ENCODE measurements at places on chromosomes 2 and 18. TPM values are rescaled to one million over a fixed set of nuclear protein-coding genes. Genes with fewer than 3 reads are reported as not detected.

DNA sequence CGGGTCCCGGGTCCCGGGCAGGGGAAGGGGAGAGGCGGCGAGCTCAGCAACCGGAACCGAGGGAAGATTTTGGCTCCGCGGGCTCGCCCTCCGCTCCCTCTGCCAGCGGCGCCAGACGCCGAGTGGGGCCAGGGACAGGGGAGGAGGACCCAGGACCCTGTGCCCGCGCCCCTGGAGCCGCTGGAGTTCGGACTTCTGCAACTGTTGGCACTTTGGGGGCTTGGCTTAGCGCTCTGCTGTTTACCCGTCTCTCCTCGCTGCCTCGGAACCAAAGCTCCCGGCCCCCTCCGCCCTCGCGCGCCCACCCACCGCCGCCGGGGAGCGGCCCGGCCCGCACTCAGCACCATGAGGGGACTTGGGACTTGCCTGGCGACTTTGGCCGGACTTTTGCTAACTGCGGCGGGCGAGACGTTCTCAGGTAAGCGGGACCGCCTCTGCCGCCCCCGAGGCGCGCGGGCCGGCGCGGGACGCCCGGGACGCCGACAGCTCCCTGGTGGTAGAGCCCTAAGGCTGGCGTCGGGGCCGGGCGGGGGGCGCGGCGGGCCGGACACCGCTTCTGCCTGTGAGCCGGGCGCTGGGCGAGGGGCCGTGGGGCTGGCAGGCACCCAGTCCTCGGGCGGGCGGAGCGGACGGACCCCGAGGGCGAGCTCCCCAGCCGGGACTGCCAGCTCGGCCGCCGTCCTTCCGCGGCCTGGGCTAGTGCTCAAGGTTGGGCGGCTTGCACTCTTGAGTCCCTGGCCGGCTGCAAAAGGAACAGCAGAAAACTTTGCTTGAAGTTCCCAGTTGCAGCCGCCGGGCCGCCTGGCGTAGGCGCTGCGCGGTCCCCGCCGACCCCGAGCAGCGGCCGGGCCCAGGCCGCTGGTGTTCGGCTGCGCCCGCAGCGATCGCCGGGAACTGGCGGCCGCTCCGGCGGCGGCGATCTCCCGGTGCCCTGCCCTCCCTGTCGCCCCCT, 634 bp downstream of the PTPRM start:
- peak overlapping the region; percentile 100 for H3K27ac ChIP-seq
- DNase-seq = peak; percentile 48
- peaks cover 84% of the 10 kb centered on the region for H3K4me1 ChIP-seq
- no peaks in the 10 kb centered on the region for H3K36me3 ChIP-seq
- no peaks in the 10 kb centered on the region for H3K27me3 ChIP-seq

DNA sequence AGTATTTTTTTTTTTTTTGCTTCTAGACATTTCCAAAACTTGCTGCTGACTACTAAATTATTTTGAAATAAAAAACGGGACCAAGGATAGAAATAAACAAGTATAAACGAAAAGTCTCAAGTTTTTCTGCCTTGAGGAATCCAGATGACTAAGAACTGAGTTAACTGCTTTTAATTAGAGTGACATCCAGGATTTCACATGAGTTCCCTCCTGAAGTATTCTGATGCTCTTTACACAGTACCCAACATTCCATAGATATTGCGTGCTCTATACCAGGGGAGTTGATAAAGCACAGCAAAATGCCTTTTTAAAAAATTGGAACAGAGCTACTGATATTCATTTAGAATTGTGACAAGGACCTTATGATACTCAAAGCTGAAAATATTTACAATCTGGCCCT, 618.0 kb downstream of the CCDC85A start:
- no peaks in the 10 kb centered on the region for H3K27me3 ChIP-seq
- H3K4me1 ChIP-seq = no peaks in the 10 kb centered on the region
- DNase-seq = no peak

GRCh38 chr2:138504546-138505235, 3.1 kb downstream of the SPOPL start:
- H3K27me3 ChIP-seq = no peaks in the 10 kb centered on the region
- H3K27ac ChIP-seq = peak overlapping the region; percentile 4
- no peaks in the 10 kb centered on the region for H3K36me3 ChIP-seq
- peak overlapping the region; percentile 96 for H3K4me3 ChIP-seq
- no peak for DNase-seq

GRCh38 chr2:118667964-118668363, 179.5 kb downstream of the EN1 start:
- DNase-seq = no peak
- no peaks in the 10 kb centered on the region for H3K36me3 ChIP-seq
- H3K27me3 ChIP-seq = peaks cover 25% of the 10 kb centered on the region
- H3K4me3 ChIP-seq = no peak overlapping the region

DNA sequence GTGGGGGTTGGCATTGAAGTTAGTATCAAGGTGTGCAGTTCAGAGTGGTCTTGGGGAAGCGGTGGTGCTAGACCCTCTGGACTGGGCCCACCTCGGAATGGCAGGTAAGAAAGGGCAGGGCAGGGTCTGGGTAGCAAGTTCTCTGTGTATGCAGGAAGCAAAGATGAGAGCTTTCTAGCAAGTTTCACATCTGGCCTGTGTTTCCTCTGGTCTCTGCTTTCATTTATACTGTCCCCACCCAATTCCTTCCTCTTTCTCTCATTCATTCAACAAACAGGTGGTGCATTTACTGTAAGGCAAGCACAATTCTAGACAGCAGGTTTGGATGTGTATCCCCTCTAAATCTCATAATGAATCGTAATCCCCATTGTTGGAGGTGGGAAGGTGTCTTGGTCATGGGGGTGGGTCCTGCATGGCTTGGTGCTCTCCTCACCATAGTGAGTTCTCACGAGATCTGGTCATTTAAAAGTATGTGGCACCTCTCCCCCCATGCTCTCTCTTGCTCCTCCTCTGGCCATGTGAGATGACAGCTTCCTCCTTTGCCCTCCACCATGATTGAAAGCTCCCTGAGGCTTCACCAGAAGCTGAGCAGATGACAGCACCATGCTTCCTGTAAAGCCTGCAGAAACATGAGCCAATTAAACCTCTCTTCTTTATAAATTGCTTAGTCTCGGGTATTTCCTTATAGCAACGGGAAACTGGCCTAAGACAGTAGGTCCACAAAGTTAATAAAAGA, 51.8 kb downstream of the PKDCC start:
- H3K27ac ChIP-seq = peak overlapping the region; percentile 71
- no peaks in the 10 kb centered on the region for H3K27me3 ChIP-seq
- DNase-seq = no peak
- no peak overlapping the region for H3K4me3 ChIP-seq

GRCh38 chr2:229852565-229852964, 69.2 kb downstream of the TRIP12 start:
- H3K4me1 ChIP-seq = peaks cover 76% of the 10 kb centered on the region
- no peak overlapping the region for H3K4me3 ChIP-seq
- DNase-seq = no peak
- H3K36me3 ChIP-seq = peaks cover 19% of the 10 kb centered on the region
- H3K27ac ChIP-seq = peak overlapping the region; percentile 58
- H3K27me3 ChIP-seq = no peaks in the 10 kb centered on the region

The MOCOS gene
- total RNA-seq = 0.33 TPM

DNA sequence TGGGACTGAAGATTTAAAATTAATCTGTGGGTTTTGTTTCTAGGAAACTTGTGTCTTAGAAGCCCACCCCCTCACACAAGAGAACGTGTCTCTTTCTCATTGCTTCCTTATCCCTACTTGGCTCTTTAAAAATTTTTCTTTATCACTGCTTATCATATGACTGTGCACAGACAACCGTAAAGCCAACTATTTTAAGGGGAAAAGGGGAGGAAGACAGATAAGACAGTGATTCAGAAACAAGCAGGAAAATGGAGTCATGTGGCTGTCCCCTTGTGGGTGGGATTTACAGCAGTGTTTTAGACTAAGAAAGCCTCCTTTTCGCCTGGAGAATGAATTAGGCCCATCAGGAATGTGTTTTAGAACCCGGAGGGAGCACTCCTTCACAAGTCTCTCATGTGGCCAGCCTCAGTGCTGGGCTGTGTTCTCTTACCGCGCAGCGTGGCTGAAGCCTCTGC, 17.6 kb downstream of the PRKCE start:
- no peaks in the 10 kb centered on the region for H3K27me3 ChIP-seq
- peak overlapping the region; percentile 57 for H3K27ac ChIP-seq
- H3K36me3 ChIP-seq = no peaks in the 10 kb centered on the region
- H3K4me3 ChIP-seq = no peak overlapping the region
- DNase-seq = no peak
- peaks cover 21% of the 10 kb centered on the region for H3K4me1 ChIP-seq

The VSNL1 gene
- total RNA-seq = 15.8 TPM

The LONRF2 gene
- total RNA-seq = 19.0 TPM

DNA sequence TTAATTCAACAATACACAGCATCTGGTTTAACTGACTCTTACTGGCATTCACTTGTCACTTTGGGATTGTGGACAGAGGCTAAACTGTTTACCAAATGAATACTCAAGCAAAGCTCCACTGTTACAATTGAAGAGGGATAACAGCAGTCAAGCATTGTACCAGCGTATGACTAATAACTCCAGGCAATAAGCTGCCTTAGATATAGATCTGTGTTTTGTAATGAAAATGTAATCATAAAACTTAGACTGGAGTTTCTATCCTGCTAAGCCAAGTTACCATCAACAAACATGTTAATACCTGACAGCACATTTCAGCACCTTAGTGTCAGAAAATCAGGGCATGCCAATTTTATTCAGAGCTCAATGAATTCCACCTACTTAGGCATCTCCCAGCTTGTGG, 889.5 kb downstream of the EPHA4 start:
- peaks cover 9% of the 10 kb centered on the region for H3K4me1 ChIP-seq
- H3K36me3 ChIP-seq = no peaks in the 10 kb centered on the region
- no peak for DNase-seq
- no peak overlapping the region for H3K4me3 ChIP-seq
- no peaks in the 10 kb centered on the region for H3K27me3 ChIP-seq

The CTNNA2 gene
- not detected for total RNA-seq

- DNase-seq = no peak
- no peak overlapping the region for H3K4me3 ChIP-seq
- no peak overlapping the region for H3K27ac ChIP-seq
- peaks cover 23% of the 10 kb centered on the region for H3K36me3 ChIP-seq
Measured at GRCh38 chr2:43534569-43534968, 61.3 kb downstream of the THADA start.

DNA sequence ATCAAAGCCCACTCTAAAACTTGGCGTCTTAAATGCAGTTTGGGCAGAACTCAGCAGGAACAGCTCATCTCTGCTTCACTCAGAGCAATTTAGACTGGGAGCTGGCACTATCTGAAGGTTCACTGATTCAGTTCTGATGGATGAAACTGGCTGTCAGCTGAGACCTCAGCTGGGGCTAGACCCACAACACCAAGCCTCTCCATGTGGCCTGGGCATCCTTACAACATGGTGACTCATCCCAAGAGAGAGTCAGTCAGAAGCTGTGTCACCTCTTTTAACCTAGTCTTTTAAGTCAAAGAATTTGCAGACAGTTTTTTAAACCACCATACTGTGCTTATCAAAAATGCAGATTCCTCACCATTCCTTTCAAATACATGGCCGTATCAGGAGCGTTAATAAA, 62.6 kb upstream of the ZNF397 start:
- no peak overlapping the region for H3K27ac ChIP-seq
- no peaks in the 10 kb centered on the region for H3K27me3 ChIP-seq
- H3K4me1 ChIP-seq = peaks cover 13% of the 10 kb centered on the region

- no peaks in the 10 kb centered on the region for H3K4me1 ChIP-seq
- no peaks in the 10 kb centered on the region for H3K36me3 ChIP-seq
- H3K27ac ChIP-seq = no peak overlapping the region
- no peak for DNase-seq
- no peak overlapping the region for H3K4me3 ChIP-seq
Measured at GRCh38 chr2:39938035-39938835, 159.2 kb upstream of the THUMPD2 start.

The CACNB4 gene
- 0.25 TPM for total RNA-seq

- no peak overlapping the region for H3K4me3 ChIP-seq
- DNase-seq = no peak
- no peak overlapping the region for H3K27ac ChIP-seq
- no peaks in the 10 kb centered on the region for H3K27me3 ChIP-seq
- peaks cover 4% of the 10 kb centered on the region for H3K36me3 ChIP-seq
- H3K4me1 ChIP-seq = no peaks in the 10 kb centered on the region
Measured at GRCh38 chr2:54183972-54184371, 68.6 kb downstream of the ACYP2 start.

The TCF7L1 gene
- 7.0 TPM for total RNA-seq

DNA sequence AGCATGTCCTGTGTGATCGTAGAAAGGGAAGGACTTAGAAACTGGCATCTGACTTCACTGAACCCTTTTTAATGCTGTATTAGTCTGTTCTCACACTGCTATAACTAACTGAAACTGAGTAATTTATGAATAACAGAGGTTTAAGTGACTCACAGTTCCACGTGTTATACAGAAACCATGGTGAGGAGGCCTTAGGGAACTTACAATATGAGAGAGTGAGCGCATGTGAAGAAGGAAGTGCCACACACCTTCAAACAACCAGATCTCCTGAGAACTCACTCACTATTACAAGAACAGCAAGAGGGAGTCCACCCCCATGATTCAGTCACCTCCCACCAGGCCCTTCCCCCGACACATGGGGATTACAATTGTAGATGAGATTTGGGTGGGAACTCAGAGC, 811.3 kb downstream of the CPS1 start:
- H3K4me1 ChIP-seq = no peaks in the 10 kb centered on the region
- no peaks in the 10 kb centered on the region for H3K36me3 ChIP-seq
- H3K27me3 ChIP-seq = no peaks in the 10 kb centered on the region
- no peak for DNase-seq
- H3K4me3 ChIP-seq = no peak overlapping the region
- H3K27ac ChIP-seq = no peak overlapping the region

GRCh38 chr2:136767030-136767429, 1.7 kb downstream of the THSD7B start:
- peaks cover 87% of the 10 kb centered on the region for H3K27me3 ChIP-seq
- H3K4me1 ChIP-seq = peaks cover 24% of the 10 kb centered on the region
- no peak overlapping the region for H3K27ac ChIP-seq
- peak overlapping the region; percentile 68 for H3K4me3 ChIP-seq
- no peak for DNase-seq

GRCh38 chr2:143787674-143788073, 658.5 kb downstream of the ARHGAP15 start:
- no peaks in the 10 kb centered on the region for H3K27me3 ChIP-seq
- H3K27ac ChIP-seq = no peak overlapping the region
- H3K36me3 ChIP-seq = no peaks in the 10 kb centered on the region
- no peaks in the 10 kb centered on the region for H3K4me1 ChIP-seq
- no peak overlapping the region for H3K4me3 ChIP-seq

- no peaks in the 10 kb centered on the region for H3K27me3 ChIP-seq
- no peaks in the 10 kb centered on the region for H3K4me1 ChIP-seq
- no peak overlapping the region for H3K27ac ChIP-seq
- H3K4me3 ChIP-seq = no peak overlapping the region
- H3K36me3 ChIP-seq = no peaks in the 10 kb centered on the region
Measured at GRCh38 chr18:68847219-68847837, 49.4 kb downstream of the CCDC102B start.

All from left ventricle myocardium inferior (tissue), 1 donor.